Stimulated activated naive CD4-positive, alpha-beta T cell treated with Interleukin-2 at 50 U/mL for 16 hours (primary cell): ENCODE measurements at places on chromosomes 7 and 10.

- no peak for DNase-seq
Measured at GRCh38 chr10:32940321-32941301, 17.4 kb downstream of the ITGB1 start.

DNA sequence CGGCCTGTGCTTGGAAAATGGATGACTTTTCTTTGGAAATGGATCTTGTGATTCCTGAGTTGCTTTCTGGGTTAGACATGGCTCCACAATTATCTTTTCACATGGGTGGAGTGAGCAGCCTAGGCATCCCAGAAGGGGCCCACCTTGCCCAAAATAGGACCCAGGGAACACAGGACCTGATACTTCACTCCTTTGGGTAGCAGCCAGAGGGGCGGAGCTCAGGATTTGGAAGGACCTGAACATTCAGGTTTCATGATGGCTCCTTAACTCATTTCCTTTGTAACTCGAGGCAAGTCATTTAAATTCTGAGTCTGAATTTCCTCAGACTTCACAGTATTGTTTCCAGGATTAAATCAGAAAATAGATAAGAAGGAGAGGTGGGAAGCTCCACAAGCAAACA lies 178.3 kb upstream of the ZMIZ1 start:
- DNase-seq: no peak

- no peak for DNase-seq
Measured at GRCh38 chr10:11404901-11405300, 206.5 kb downstream of the USP6NL start.

- DNase-seq: no peak
Measured at GRCh38 chr10:16440396-16441133, 3.8 kb downstream of the PTER start.

DNA sequence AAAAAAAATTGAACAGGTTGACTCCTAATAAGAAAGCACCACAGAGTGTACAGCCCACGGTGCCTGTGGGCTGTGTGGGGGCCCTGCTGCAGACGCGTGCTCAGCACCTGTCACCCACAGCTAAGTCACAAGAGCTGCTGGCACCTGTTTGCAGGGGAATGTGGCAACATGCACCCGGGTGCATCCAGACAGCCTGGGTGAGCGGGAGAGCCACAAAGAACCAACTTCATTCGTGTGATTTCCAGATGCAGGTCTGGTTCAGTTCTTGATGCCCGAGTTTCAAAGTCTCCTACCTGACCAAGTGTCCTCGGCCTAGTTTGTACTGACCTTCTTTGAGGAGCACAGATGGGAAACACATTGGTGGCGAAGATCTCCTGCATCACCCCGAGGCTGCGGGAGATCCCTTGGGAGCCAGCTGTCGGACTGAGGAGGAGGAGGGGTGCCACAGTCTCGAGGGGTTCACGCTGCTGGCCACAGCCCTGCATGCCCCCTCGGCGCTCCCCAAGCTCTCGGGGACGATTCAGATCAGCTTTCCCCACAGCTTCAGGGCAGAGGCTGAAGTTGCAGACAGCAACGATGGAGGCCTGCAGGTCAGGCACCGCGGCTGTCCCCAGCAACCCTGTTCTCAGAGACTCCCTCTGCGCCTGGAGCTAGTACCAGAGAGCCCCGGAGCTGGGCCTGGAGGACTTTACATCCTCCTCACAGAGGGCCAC lies 35.3 kb downstream of the AMZ1 start:
- DNase-seq: no peak

DNA sequence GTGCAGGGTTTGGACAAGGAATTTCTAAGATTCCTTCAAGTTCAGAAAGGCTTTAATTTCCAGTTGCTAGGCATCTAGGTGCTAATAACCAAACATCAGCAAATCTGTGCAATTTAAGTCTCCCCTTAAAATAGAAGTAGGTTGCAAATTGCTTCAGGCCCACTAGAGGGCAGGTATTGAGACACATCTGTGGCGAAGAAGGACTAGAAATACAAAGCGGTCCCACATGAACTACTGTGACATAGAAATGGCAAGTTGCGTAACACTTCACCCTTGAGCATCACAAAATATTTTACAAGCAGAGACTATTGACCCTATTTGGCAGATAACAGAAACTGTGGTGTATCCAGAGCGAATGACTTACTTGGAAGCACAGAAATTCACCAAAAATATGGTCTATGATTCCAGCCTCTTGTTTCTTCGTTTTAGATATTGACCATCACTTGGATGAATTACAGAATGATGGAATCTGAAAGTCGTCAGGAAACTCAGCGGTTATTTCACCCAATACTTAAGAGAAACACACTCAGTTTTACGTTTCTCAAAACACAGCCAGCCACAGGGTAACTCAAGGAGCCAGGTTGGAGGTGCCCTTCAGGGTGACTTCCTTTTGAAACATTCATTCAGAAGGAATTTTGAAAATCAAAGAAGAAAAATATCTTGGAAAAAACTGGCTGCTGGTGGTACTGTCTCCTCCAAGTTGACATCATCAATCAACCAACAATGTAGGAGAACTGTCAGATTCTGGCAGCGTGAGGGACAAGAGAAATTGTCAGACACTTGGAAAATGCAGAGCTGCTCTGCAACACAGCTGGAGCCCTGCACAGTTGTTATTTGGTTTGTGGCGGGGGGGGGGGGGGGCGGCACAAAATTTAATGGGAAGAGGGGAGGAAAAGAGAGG lies 256.3 kb upstream of the MINDY3 start:
- no peak for DNase-seq

GRCh38 chr7:155761162-155761561 lies 51.1 kb downstream of the SHH start:
- DNase-seq: no peak
